Cerebellum (tissue), 4 donors: ENCODE measurements at places on chromosomes 12 and 14. TPM values are rescaled to one million over a fixed set of nuclear protein-coding genes. Genes with fewer than 3 reads are reported as not detected.

SLC10A1 gene
- total RNA-seq: not detected

BHLHE41 gene
- total RNA-seq: 6.6 TPM

CCDC184 gene
- total RNA-seq: 7.8 TPM

SPPL3 gene
- total RNA-seq: 43.3 TPM

MAPK1IP1L gene
- total RNA-seq: 30.8 TPM

SPIC gene
- total RNA-seq: not detected

CAPZA3 gene
- total RNA-seq: not detected
